CD8-positive, alpha-beta memory T cell (primary cell): ENCODE measurements at places on chromosomes 6 and 20. TPM values are rescaled to one million over a fixed set of nuclear protein-coding genes. Genes with fewer than 3 reads are reported as not detected.
A peak's percentile ranks its signal among the peaks of the same experiment; 100 is the strongest.

Gene CRIP3
- not detected for total RNA-seq

Gene EYA4
- not detected for total RNA-seq

Gene MYT1
- total RNA-seq, result not detected

- H3K27me3 ChIP-seq, result no peaks in the 10 kb centered on the region
- no peak overlapping the region for H3K4me3 ChIP-seq
- H3K4me1 ChIP-seq, result no peaks in the 10 kb centered on the region
- H3K27ac ChIP-seq, result no peak overlapping the region
These were observed 18.4 kb upstream of the FLRT3 start for GRCh38 chr20:14355791-14356190.

Gene WFDC2
- total RNA-seq, result 0.55 TPM

DNA sequence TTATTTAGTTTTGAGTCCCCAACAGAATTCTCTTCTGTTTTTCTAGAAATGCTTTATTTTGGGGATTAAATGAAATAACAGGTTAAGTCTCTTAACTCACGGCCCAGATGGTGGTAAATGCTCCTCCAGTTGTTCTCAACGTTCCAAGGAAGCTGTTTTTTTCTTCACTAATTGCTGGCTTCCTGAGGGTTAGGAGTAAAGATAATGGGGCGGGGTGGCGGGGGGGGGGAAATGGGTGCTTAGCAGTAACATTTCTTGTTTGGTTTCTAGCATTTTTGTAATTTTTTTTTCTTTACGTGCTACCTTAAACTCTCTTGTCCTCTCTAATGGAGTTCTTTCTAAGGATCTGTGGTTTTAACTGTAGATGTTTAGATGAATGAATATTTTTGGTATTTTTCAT is 2.2 kb downstream of the SRSF3 start:
- DNase-seq, result no peak
- peaks cover 46% of the 10 kb centered on the region for H3K36me3 ChIP-seq
- peak overlapping the region; percentile 77 for H3K4me3 ChIP-seq
- peaks cover 60% of the 10 kb centered on the region for H3K4me1 ChIP-seq
- H3K27me3 ChIP-seq, result no peaks in the 10 kb centered on the region
- H3K27ac ChIP-seq, result peak overlapping the region; percentile 98

DNA sequence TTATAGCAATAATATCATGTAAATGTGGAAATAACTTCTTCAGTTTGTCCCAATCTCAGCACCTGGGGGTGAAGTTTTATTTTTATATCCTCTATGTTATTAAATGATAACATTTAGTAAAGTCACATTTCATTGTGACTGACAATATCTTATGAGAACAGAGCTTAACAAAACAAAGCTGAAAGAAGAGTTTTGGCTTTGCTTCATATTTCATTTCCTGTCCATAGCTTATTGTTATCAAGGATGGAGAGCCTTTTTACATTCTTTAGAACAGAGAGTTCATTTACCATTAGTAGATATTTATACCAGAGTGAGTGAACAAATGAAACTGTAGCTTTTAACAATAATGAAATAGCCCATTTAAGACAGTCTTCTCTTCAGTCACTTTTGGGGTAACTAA is 231.9 kb upstream of the SGK1 start:
- H3K4me3 ChIP-seq, result no peak overlapping the region
- no peak for DNase-seq
- H3K27ac ChIP-seq, result no peak overlapping the region
- no peaks in the 10 kb centered on the region for H3K4me1 ChIP-seq
- H3K27me3 ChIP-seq, result no peaks in the 10 kb centered on the region
- no peaks in the 10 kb centered on the region for H3K36me3 ChIP-seq

- no peak overlapping the region for H3K27ac ChIP-seq
- no peak for DNase-seq
- no peaks in the 10 kb centered on the region for H3K27me3 ChIP-seq
- no peaks in the 10 kb centered on the region for H3K4me1 ChIP-seq
- H3K4me3 ChIP-seq, result no peak overlapping the region
- no peaks in the 10 kb centered on the region for H3K36me3 ChIP-seq
These were observed 14.7 kb upstream of the LAMA4 start for GRCh38 chr6:112269114-112269513.

Gene ADAM33
- total RNA-seq, result not detected

Gene TBX18
- not detected for total RNA-seq

- no peak for DNase-seq
- no peaks in the 10 kb centered on the region for H3K36me3 ChIP-seq
- H3K4me1 ChIP-seq, result no peaks in the 10 kb centered on the region
These were observed 37.5 kb upstream of the PDE7B start for GRCh38 chr6:135814043-135814442.
